Cardiac septum (tissue), 1 donor: ENCODE measurements at places on chromosomes 11 and 22. TPM values are rescaled to one million over a fixed set of nuclear protein-coding genes. Genes with fewer than 3 reads are reported as not detected.

- no peak for DNase-seq
These were observed at the start of gene SCN2B for GRCh38 chr11:118175993-118176777. Gene SCN2B (minus strand): TSS chr11:118176639. CDS start chr11:118176431, 208 bp downstream.

- DNase-seq: no peak
These were observed 62.2 kb upstream of the FDX1 start for GRCh38 chr11:110367571-110367970.

DNA sequence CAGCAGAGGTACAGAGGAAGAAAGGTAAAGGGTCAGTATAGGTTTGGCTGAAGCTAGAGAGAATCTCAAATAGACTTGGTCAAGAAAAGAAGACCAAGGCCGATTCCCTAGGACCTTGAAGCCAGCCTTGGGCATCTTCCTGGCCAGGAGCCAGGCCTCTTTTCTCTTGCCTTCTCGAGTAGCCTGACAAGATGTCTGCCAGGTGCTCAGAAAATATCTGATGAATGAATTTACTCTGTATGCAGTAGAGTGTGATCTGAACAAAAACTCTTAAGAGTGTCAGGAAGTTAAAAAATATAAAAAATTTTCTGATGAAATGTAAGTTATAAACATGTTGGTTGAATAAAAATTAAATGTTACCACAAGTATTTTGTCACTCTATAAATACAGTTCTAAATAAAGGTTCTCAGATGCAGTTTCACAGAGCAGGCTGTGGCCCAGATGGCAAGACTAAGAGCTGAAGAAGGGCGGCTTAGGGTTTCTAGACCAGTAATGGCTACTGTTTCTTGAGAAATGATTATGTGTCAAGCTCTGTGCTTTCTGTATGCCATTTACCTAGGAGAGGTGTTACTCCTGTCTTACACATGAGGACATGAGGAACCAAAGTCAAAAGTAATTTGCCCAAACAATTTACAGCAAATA lies 98.1 kb downstream of the ATXN10 start:
- DNase-seq: no peak

DNA sequence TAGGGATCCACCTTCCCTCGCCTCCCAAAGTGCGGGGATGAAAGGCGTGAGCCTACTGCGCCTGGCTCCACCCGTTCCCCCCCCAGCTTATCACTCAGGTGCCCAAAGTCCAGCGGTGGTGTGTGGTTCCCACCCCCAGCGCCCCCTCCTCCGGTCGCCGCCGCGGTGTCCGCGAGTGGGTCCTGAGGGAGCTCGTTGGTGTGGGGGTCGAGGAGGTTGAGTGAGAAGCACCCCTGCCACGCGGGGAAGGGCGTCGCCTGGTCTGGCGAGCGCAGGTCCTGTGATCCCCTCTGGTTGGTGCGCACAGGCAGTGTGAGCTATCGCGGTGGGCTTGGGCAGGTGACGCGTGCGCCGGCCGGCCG lies 3900.6 kb upstream of the OR11H1 start:
- DNase-seq: no peak

- no peak for DNase-seq
These were observed 331.8 kb downstream of the AASDHPPT start for GRCh38 chr11:106409222-106409621.

GRIK4 gene
- total RNA-seq: 0.40 TPM

CHADL gene
- total RNA-seq: 2.9 TPM

CST6 gene
- total RNA-seq: 1.5 TPM

TESMIN gene
- 0.46 TPM for total RNA-seq

SGSM1 gene
- 8.0 TPM for total RNA-seq

MAPK8IP1 gene
- 7.5 TPM for total RNA-seq

APOL5 gene
- not detected for total RNA-seq
